ENCODE measurements at places on chromosomes 16 and 17. TPM values are rescaled to one million over a fixed set of nuclear protein-coding genes. Genes with fewer than 3 reads are reported as not detected.

GRCh38 chr16:88936556-88937205, 40.3 kb downstream of the CBFA2T3 start:
- DNase-seq = no peak

GRCh38 chr16:25771812-25772568, 80.2 kb downstream of the HS3ST4 start:
- DNase-seq = no peak

DNA sequence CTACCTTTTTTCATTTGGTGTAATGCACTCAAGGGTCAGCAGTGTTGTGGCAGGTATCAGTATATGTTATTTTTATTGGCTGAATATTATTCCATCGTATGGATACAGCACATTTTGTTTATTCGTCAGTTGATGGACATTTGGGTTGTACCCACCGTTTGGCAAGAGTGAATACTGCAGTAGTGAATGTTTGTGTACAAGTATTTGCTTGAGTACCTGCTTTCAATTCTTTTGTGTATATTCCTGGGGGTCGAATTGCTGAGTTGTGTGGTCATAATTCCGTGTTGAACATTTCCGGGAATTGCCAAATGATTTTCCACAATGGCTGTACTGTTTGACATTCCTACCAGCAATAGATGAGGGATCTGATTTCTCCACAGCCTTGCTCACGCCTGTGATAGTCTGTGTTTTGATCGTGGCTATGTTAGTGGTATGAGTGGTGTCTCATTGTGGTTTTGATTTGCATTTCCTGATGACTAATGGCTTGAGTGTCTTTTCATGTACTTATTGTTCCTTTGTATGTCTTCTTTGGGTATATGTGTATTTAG, 108.4 kb downstream of the OR1D5 start:
- no peak for DNase-seq

NOG gene
- 0.17 TPM for total RNA-seq

DNA sequence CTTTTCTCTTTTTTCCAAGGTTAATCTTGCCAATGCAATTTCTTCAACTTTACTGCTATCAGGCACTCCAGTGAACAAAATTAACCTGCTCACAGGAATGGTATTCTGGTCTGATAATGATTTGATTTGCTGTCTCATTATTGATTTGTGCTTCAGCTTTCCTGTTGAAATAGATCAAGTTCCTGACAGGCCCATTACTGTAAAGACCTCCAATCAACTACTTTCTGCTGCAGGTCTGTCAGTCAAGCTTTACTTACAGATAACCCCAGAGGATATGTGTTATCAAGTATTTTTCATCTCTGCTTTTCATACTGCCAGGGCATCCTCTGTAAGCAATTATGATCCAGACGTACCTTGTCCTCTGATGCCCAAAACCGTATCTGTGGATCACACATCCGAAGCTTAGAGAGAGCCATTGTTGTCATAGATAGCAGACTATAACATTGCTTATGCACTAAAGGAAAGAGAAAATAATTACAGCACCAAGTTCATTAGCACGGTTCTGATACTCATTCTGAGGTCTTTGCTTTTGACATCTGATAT, 215.6 kb downstream of the PHKB start:
- no peak for DNase-seq

DNA sequence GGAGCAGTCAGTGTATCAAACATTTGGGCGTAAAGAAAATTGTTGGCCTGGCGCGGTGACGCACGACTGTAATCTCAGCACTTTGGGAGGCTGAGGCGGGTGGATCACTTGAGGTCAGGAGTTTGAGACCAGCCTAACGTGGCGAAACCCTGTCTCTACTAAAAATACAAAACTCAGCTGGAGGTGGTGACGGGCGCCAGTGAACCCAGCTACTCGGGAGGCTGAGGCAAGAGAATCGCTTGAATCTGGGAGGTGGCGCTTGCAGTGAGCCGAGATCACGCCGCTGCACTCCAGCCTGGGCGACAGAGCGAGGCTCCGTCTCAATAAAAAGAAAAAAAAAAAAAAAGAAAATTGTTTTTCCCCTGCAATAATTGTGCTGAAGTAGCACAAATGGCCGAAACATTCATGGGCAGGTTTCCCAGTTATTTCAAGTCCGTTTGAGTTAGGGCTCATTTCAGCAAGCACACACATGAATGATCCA, 1.4 kb downstream of the GCSH start:
- no peak for DNase-seq

GRCh38 chr17:11302401-11303186, 61.6 kb downstream of the SHISA6 start:
- DNase-seq = no peak

PCGF2 gene
- total RNA-seq = 26.3 TPM

ULK2 gene
- 21.9 TPM for total RNA-seq

- no peak for DNase-seq
These were observed 44.3 kb downstream of the FZD2 start for GRCh38 chr17:44601539-44601938.

DNA sequence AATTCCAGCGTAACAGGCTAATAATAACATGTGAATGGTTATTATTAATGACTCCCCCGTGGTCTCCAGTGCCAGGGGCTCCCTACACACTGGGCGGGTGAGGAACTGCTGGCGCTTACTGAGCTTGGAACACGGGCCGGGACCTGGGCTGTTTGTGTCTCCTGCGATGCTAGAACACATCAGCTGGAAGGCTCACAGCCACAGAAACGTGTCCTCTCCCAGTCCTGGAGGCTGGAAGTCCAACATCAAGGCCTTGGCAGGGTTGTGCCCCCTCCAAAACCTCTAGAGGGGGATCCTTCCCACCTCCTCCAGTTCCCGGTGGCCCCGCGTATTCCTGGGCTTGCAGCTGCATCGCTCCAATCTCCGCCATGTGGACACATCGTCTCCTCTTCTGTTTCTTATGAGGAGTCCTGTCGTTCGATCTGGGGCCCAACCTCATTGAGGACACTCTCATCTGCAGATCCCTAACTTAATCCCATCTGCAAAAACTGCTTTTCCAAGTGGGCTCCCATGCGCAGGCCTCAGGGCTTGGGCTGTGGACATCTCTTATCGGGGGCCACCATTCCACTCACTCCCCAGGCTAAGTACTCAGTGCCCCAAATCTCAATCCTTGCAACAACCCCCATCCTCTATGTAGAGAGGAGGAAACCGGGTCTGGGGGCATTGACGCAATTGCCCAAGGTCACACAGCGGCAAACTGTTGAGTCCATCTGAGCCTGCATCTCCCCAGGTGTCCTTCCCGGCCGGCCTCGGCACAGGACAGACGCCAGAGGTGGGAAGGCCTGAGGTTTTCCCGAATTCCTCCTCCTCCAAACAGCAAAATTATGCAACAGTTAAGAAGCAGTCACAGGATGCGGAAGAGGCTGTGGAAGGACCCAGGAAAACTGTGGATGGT, 193.9 kb downstream of the IRF8 start:
- DNase-seq = no peak

ADAD2 gene
- 0.72 TPM for total RNA-seq

TEDC2 gene
- 0.81 TPM for total RNA-seq

GRCh38 chr17:17030515-17031211, 11.6 kb upstream of the MPRIP start:
- DNase-seq = no peak

GRCh38 chr17:59366773-59367656, 35.6 kb downstream of the YPEL2 start:
- DNase-seq = peak; percentile 70

DNA sequence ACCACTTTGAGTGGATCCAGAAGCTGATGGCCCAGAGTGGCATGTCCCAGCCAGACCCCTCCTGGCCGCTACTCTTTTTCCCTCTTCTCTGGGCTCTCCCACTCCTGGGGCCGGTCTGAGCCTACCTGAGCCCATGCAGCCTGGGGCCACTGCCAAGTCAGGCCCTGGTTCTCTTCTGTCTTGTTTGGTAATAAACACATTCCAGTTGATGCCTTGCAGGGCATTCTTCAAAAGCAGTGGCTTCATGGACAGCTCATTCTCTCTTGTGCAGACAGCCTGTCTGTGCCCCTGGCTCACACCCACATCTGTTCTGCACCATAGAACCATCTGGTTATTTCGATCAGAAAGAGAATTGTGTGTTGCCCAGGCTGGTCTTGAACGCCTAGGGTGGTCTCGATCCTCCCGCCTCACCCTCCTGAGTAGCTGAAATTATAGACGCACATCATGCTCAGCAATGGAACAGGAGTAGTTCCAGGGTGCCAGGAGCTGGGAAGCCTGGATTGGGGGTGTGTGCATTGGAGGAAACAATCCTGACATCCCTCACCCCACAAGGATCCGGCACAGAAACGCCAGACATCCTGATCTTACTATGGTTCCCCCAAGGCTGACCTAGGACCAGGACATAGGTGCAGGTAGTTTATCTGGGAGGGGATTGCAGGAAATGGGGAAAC, 4.6 kb downstream of the PRSS21 start:
- DNase-seq = no peak

DNA sequence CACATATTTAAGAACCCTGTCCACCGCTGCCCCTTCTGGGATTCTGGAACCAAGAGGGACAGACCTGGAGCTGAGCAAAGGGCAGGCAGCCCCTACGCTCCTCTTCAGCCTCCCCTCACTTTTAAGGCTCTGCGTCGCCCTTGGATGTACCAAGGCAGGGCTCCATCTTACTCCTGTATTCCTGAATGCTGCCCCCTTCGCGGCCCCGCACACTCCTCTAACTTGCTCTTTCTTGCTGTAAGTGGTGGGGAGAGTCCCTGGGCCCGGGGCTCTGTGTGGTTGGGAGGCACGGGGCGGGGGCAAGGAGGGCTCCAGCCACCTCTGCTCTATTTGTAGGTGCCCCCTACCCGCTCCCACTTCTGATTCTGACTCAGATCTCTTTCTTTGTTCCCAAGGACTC, 1.2 kb downstream of the TNS4 start:
- no peak for DNase-seq

ADAT1 gene
- total RNA-seq = 36.0 TPM

CACNA1H gene
- total RNA-seq = 3.5 TPM

DNA sequence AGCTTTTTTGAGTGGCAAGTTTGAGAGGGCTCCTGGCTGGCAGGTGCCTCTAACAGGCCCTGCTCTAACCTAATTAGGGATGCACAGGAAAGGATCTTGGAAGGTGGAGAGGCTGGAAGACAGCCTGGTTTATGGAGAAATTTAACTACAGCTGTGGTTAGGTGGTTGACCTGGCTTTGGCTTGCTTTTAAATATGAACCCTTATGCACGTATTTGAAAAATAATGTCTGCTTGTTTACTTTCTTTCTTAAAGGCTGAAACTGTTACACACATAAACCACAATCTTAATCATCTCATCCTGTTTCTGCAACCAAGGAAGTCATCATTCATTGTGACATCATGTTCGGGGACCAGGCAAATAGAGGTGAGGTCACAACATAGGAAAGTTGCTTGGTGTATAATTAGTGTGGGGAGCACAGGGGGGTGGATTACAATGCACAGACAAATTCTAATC, 23.1 kb upstream of the DHRS13 start:
- DNase-seq = no peak

HOXB6 gene
- 0.50 TPM for total RNA-seq

PRSS22 gene
- total RNA-seq = not detected

DNA sequence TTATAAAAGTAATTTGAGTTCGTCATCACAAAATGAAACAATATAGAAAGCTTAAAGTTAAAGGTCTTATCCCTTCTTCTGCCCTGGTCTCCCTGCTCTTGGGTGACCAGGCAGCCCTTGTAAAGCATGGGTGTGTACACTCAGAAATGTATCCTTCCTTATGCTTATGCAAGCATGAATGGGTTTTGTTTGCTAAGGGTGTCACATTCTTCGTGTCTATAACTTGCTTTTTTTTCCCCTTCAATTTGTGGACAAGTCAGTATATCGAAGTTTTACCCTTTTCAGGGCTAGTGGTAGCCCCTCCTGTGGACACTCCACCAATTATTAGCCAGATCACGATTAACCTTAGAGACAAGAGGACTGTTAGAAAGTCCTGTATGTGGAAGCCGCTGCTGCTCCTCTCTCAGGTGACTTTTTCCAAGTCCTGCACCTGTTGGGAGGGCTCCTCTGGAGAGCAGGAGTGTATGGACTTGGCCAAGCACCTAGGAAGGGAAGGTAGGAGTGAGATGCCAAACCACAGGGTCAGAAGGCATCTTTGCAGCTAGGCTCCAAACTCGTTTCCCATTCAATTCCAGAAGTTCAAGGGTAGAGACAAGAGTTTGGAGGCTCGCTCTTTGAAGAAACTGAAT, 50.9 kb downstream of the LDHD start:
- no peak for DNase-seq

DNA sequence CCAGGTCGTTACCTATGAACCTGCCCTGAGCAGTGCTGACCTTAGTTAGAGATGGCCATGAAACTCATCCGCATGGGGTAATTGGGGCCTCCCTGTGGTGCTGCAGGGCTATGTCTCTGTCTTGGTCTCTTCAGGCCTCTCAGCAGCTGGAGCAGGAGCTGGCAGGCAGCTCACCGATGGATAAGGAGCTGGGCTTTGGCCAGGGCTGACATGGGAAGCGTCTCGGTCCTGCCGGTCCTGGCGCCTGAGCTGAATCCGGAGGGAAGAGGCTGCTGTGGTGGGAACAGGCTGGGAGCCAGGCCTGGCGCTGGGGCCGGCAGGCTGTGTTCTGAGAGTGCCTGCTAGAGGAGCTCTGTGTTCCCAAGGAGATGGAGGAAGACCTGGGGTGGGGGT, 10.1 kb downstream of the IL32 start:
- DNase-seq = no peak

DNA sequence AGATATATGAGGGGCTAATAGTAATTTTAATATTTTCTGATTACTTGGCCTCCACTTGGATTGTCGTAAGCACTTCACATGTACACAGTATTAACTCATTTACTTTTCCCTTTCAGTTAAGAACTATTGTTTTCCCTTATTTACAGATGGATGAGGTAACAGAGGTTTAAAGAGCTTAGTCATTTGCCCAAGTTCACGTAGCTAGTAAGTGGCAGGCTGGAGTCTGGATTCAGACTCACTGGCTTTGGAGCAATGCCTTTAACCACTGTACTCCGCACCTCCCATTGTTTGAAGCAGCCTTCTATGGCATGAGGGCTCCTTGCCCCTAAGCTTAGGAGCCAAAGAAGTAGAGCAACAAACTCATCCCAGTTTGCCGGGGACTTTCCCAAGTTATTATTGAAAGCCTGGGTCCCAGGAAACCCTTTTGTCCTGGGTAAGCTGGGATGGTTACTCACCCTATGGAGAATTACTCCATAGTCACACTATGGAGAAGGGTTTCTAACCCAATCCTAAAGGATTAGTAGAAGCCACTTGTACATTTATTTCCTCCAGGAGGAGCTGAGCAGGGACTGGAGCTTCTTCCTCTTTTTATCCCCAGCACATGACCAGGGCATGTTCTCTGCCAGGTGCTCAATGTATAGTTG, 12.3 kb downstream of the FOXL1 start:
- no peak for DNase-seq

DNA sequence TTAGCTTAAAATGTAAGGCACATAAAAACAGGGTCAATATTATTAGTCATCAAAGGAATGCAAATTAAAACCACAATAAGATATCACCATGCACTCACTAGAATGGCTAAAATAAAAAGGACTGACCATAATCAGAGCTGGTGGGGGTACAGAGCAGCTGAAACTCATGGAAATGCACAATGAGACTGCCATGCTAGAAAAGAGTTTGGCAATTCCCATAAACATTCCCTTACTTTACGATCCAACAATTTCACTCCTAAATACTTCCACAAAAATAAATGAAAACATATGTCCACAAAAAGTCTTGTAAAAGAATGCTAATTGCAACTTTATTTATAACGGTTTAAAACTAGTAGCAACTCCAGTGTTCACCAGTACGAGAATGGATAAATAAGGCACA, 36.1 kb upstream of the ERCC4 start:
- no peak for DNase-seq

Measured in heart left ventricle (tissue), 16 donors.